ENCODE measurements at places on chromosomes 7 and 10.

- no peak for DNase-seq
These were observed 120.9 kb upstream of the ABCB5 start for GRCh38 chr7:20494566-20494965.

- no peak for DNase-seq
These were observed 39.9 kb downstream of the CAMK1D start for GRCh38 chr10:12389154-12389734.

- DNase-seq = no peak
These were observed 33.9 kb downstream of the EBLN1 start for GRCh38 chr10:22183771-22184461.

DNA sequence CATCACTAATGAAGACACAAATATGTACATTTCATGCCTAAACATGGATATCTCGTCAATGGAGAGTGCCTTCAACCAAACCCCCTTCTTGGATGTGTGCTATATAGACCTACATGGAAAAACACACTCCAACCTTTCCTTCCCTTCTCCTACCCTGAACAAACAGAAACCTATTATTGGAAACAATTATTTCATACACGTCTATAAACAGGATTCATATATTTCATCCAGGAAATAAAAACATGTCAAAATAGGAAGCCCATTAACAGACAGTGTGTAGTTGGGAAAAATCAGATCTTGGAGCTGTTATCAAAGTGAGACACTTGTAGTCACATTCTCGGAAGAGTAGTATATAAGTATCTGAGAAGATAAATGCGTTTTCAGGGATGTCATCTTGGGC lies 81.1 kb downstream of the NRP1 start:
- no peak for DNase-seq

- no peak for DNase-seq
These were observed 186.8 kb downstream of the USP6NL start for GRCh38 chr10:11424456-11425295.

DNA sequence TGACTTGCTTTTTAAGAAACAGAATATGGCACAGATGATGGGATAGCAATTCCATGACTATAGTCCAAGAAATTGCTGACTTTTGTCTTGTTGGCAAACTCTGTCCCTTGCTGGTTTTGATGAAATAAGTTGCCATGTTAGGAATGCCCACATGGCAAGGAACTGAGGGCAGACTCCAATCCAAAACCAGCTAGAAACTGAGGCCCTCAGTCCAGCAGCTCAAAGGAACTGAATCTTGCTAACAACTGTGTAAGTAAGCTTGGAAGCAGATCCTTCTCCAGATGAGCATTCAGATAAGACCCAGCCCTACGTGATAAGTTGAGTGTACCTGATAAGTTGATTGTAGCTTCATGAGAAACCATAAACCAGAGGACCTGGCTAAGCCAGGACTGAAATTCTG lies 64.3 kb upstream of the BMPER start:
- DNase-seq = no peak

DNA sequence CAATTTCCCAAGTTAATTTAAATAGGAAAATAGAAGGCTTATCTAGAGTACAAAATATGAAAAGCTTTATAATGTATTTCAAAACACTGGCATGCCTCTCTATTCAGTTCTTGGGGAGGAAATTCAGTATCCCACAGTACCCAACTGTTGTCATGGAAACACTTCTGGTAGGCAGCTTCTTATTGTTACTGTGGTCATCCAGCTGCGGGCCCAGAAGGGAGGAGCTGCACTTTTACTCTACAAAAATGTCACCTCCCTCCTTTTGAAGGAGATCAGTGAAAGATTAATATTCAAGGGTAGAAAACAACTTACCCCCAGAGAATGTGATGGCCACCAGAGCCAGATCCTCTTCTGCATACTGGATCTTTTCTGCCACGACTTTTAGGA lies 202.8 kb downstream of the RAPGEF5 start:
- no peak for DNase-seq

- no peak for DNase-seq
These were observed 161.3 kb downstream of the SLIT1 start for GRCh38 chr10:97024168-97025073.

DNA sequence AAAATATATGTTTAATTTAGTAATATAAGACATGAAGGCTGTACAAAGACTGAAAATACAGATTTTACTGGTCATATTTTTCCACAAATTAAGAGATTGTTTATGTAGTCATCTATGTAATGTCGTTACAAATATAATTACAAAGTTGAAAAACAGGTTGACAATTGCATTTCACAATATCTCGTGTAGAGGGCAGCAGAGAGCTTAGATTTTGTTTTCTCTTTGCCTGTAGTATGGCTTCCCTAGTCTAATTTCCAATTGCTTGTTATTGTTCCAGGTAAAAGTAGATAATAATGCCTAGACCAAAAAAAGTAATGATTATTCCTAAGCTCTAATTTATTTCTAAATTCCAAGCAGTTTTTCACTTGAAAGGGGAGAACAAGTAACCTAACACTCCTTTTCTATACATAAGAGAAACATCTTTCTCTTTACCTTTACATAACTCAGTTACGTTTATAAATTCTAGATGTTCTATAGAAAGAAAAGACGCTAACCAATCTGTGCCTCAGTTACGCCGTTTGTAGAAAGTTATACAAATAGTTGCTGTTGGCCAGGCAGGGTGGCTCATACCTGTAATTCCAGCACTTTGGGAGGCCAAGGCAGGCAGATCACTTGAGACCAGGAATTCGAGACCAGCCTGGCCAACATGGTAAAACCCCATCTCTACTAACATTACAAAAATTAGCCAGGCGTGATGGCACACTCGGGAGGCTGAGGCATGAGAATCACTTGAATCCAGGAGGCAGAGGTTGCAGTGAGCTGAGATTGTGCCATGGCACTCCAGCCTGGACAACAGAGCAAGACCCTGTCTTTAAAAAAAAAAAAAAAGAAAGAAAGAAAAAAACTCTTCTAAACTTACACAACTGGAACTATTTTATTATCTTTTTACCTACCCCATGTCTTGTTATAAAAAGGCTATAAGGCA lies 30.0 kb downstream of the NET1 start:
- no peak for DNase-seq

DNA sequence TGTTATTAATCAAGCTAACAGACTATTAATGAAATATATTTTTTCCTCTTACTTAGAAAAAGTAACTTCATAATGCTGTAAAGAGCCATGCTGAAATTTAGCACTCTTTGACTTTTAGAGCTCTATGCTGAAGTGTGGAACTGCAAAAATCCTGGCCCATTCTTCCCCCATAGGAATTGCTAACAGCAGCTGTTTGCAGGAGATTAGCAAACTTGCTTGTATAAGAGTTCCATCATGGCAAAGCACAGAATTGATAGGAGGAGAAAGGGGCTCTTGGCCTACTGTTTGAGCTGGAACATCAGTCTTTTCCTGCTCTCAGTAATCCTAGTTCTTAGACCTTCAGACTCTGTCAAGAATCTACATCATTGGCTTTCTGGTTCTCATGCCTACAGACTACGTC lies 18.3 kb upstream of the GNAT3 start:
- no peak for DNase-seq

DNA sequence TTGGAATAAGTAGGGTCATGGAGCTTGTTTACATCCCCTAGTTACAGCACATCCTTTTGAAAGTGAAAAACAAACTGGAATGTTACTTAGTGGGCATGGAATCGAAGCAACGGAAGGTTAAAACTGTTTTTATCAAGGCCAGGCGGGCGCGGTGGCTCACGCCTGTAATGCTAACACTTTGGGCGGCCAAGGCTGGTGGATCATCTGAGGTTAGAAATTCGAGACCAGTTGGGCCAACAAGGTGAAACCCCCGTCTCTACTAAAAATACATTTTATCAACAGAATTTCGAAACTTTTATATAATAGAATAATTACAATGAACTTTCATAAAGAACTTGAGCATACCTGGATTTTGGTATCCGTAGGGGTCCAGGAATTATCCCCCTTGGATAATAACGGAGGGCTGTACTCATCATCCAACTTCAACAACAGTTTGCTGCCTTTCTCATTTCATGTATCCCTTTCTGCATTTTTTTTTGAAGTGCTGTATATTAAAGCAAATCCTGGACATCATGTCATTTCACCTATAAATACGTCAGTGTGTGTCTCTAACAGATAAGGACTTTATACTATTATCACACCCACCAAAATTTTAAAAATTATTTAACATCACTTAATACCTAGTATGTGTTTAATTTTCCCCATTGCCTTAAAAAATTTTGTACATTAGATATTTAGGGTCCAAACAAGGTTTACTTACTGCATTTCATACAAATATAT lies 1.3 kb upstream of the TMED4 start:
- DNase-seq = no peak

DNA sequence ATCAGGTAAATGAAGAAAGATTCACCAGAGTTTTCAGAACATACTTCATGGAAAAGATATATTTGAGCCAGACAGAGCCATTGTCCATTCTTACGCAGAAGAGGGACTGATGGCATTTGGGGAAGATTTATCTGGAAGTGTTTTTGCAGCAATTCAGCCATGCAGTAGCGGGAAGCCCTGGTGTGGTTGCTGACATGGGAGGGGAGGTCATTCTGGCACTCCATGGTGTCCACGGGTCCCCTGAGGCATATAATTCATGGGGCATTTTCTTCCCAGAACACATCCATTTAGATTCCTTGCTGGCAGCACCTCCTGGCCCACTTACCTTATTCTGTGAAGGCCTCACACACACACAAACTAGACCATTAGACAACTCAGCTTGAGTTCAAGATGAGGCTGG lies 55.6 kb downstream of the WIPF3 start:
- DNase-seq = no peak

DNA sequence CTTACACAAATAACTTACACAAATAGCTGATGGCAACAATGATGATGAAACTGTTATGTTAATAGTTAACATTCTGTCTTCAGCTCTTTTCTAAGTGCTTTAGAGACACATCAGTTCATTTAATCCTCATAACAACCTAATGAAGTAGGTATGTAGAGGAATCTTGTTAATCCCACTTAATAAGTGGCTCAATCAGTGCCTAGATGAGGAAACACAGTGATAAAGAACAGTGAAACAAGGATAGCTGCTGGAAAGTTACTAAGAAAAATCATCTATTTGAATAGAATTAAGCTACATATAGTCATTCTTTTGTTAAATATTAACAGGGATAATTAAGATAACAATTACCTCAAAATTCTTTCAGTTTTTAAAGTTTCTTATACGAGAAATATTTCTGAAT lies 487.6 kb downstream of the ARL4A start:
- DNase-seq = no peak

DNA sequence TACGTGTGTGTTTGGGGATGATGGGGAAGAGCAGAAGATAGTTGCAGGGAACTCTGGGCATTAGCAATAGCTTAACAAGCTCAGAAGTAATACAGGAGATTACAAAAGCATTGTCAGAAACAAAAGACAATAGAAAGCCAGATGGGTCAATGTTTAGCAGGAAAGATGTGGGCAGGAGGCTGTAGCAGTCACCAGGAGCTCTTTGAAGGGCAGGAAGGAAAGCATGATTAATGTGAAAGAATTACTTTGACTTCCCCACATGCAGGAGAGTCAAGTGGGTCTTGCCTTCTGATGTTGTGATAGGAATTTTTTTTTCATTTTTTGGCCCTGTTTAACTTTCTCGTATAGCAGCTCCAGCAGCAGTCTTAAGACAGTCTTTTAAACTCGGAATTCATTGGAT lies 6.0 kb upstream of the SMNDC1 start:
- no peak for DNase-seq

- DNase-seq = no peak
These were observed 467.2 kb upstream of the NRP1 start for GRCh38 chr10:33801705-33802104.

GRCh38 chr10:49741108-49741995 lies 20.8 kb downstream of the OGDHL start:
- DNase-seq = no peak

GRCh38 chr10:804191-804781 lies 114.8 kb upstream of the DIP2C start:
- DNase-seq = no peak

DNA sequence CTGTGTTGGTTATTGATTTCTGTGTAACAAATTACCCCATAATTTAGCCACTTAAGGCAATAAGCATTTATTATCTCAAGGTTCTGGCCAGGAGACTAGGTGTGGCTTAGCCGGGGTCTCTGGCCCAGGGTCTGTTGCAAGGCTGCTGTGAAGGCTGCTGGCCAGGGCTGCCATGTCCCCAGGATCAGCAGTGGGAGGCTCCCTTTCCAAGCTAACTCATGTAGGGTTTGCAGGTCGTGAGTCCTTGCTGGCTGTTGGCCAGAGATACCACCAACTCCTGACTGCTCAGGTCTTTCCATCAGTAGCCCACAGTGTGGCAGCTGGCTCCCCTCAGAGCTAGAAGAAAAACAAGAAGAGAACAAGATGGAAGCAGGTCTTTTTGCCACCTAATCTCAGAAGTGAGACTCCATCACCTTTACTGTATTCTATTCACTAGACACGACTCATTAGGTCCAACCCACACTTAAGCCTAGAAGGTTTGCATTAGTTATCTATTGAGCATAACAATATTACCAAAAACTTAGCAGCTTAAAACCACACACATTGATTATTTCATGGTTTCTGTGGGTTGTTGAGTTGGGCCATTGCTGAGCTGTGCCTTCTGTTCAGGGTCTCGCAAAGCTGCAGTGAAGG lies 185.6 kb downstream of the PFKFB3 start:
- no peak for DNase-seq

DNA sequence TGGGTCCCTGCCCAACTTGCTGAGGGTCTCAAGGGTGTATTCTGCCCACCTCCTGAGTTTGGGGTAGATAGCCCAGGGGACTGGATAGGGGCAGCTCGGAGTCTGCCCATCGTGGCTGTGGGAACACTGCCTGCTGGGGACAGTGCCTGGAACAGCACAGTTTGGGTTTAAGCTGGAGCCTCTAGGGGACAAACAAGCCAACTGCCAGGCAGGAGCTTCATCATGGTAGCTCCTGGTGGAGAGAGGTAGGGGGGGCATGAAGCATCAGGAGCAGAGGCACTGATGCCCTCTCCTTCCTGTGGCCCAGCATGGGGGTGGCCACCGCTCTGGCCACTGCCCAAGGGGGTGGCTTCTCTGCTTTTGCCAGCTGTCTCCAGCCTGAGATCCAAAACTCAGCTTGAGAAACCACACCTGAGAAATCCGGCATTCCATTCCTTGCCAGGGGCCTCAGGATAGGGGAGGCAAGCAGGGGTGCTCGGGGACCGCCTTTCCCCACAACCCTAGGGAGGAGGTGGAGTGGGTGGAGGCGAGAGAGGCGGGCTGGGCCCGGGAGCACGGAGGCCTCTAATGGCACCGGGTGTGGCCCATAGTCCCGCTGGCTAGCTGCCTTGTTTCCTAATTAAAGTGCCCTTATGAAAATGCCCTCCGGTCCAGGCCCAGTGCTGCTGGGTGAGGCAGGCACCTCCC lies 47.6 kb downstream of the UNC5B start:
- no peak for DNase-seq

- no peak for DNase-seq
These were observed 436.2 kb upstream of the GALNT17 start for GRCh38 chr7:70695795-70696083.

DNA sequence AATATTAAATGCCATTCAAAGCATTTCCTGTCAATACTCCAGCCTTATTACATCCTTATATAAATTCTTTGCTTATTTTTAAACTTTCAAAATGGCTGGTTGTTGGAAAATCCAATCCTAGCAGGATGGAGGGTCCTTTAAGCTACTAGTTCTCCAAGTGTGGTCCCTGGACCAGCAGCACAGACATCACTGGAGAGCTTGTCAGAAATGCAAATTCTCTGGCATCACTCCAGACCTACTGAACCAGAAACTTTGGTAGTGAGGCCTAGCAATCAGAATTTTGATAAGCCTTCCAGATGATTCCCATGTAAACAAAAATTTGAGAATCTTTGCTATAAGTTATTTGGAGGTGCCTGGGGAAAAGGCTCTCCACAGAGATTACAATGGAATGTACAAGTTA lies 43.8 kb downstream of the CALCR start:
- DNase-seq = no peak
